ENCODE measurements at places on chromosomes 2 and 18.

- DNase-seq: no peak
Observed at GRCh38 chr2:60551240-60552077, 2.0 kb downstream of the BCL11A start.

- DNase-seq: no peak
Observed at GRCh38 chr2:56130463-56131070, 53.2 kb upstream of the CCDC85A start.

- DNase-seq: no peak
Observed at GRCh38 chr2:31227110-31227509, 6.8 kb upstream of the EHD3 start.

DNA sequence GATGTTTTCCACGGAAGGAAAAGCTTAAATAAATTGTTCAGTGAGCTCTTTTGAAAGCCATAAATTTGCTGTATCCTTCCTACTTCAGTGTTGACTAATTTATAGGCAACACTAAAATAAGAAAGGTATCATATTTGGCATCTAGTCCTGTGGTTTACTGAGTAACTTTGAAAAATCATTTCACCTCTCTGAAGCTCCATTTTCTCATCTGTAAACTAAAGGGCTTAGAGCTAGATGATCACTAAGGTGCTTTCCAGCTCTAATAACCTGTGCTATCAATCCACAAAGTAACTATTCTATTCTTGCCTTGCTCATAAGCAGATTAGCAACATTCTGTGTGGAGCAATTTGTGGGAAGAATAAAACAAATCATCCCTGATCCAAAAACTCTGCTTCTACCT is 3.6 kb upstream of the MYOM1 start:
- no peak for DNase-seq

DNA sequence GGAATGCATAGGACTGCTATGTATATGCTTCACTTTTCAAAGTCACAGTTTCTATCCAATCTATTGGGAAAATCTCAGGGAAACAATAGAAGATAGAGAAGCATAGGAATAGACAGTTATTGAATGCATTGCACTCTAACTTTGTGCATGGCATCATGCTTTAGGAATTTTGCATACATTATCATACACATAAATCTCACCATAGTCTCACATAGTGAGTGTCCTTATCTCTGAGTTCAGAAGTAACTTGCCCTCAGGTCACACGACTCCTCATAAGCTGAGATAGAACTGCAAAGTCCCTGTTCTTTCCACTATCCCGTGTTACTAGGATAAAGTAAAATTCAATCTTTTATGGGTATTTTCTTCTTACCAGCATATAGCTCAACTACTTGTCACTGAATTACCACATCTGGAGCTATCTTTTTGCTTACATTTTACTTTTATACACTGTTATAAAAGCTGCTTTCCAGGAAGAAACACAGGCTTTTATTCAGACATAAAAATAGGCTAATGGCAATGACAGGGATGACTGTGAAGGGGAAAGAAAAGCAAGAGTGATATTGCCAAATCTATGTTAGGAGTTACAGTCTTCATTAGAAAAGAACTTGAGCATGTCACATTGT is 666.9 kb downstream of the XIRP2 start:
- DNase-seq: no peak

Data from GM18507 (cell line).